ENCODE measurements at places on chromosomes 2 and 18.

- no peak for DNase-seq
These were observed 87.0 kb downstream of the WDR7 start for GRCh38 chr18:56738184-56738583.

GRCh38 chr2:64749446-64749845, 95.7 kb upstream of the SERTAD2 start:
- DNase-seq: no peak

DNA sequence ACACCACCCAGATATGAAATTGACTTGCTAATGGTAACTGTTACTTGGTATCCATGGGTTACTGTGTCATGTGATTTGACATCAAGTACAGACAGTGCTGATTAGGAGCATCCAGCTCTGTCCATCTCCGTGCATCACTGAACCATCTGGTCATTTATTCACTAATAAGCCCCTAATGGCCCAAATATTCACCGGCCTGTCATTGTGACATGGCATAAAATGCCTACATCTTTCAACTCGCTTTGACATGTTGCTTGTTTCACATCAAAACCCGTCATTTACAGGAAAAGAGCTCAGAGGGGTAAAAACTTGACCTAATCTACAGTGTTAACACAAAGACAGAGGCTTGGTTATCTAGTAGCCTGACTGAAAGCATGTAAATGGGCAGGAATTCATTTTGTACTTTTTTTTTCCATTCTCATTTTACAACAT, 308.9 kb upstream of the ATP5MC3 start:
- DNase-seq: no peak

DNA sequence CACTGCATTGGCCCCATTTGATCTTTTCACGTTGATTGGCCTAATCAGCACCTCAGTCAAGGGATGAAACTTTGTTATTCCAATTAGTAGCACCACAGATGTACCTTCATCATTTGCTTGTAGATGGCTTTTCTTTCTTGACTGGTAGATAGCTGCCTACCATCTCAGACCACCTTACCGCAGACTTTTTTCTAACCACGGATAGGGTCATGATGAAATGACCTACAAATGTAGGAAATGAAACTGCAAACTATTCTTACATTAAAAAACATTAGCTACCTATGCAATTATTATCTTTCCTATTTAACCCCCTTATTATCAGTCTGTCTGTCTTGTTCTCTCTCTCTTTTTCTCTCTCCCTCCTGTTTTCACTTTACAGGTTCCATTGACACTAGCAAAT, 22.4 kb upstream of the SLC25A52 start:
- DNase-seq: no peak

DNA sequence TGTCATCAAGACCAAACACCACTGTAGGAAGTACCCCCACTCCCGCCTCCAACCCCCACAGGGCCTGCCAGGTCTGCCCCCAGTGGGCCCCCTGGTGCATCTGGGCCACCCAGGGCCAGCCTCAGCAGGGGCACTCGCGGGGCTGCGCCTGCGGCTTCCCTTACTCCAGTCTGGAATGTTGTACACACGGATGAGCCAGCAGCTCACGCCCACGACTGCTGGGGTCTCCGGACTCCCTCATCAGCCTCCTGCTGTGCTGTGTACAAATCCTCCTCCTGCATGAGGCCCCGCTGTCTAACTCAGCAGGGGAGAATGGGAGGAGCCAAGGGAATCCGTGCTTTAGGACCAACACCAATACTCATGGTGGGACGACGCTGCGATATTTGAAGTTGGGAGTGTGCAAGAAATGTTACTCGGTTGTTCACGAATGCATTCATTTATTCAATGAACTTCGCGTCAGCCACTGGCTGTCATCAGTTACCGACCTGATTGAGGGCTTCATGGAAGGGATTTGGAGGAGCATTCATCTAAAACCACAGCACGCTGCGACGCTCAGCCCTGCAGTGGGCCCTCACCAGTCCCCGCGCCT, 654 bp upstream of the ASB1 start:
- no peak for DNase-seq

DNA sequence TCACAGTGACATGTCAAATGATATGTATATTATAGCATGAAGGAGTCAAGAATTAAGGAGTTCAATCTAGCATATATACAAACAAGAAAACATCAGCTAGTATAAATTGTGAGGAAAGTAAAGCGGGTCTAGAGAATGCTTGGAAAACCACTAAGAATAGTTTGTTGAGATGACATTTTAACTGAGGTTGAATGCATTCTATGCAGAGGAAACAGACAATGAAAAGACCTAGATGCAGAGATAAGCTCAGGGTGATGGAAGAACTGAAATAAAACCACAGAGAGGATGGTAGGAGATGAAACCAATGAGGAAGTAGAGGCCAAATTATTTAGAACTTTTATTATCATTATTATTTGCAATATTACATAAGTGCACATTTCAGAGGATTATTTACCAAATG, 803.6 kb upstream of the FANCL start:
- no peak for DNase-seq

- no peak for DNase-seq
These were observed 9.8 kb upstream of the ZNF512 start for GRCh38 chr2:27572998-27573429.

DNA sequence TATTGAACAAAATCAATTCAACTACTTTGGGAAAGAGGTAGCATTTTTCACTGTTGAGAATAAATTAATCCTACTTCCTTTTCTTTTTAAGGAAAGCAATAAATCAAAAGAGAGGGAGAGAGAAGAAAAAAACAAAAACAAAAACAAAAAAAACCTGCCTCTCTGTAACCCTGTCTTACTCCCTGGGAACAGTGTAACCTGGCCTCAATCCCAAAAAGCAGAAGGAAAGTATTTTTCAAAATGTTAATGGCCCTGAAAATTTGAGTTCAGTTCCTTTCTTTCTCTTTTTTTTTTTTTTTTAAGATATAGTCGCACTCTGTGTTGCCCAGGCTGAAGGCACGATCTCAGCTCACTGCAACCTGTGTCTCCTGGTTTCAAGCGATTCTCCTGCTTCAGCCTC, 35.9 kb downstream of the RHOB start:
- no peak for DNase-seq

All from T-helper 1 cell (primary cell).